Forelimb muscle (tissue), 1 donor: ENCODE measurements at places on chromosomes 7 and 10. TPM values are rescaled to one million over a fixed set of nuclear protein-coding genes. Genes with fewer than 3 reads are reported as not detected.

DNA sequence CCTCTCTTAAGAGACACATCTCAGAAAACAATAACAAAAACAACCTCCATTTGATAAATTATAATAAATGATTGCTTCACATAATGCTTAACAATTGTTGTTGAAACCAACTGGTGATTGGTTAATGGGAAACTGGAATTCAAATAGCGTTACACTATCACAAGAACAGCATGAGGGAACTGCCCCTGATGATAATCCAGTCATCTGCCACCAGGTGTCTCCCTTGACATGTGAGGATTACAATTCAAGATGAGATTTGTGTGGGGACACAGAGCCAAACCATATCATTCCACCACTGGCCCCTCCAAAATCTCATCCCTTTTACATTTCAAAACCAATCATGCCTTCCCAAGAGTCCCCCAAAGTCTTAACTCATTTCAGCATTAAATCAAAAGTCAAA, 375.9 kb downstream of the BMPER start:
- DNase-seq: no peak

GRCh38 chr7:116687801-116688201, 15.8 kb downstream of the MET start:
- DNase-seq: no peak

- DNase-seq: no peak
Measured at GRCh38 chr7:157320608-157320980, 16.2 kb upstream of the DNAJB6 start.

The IGFBP1 gene
- polyA plus RNA-seq: 0.16 TPM

The SERPINE1 gene
- 5.6 TPM for polyA plus RNA-seq

DNA sequence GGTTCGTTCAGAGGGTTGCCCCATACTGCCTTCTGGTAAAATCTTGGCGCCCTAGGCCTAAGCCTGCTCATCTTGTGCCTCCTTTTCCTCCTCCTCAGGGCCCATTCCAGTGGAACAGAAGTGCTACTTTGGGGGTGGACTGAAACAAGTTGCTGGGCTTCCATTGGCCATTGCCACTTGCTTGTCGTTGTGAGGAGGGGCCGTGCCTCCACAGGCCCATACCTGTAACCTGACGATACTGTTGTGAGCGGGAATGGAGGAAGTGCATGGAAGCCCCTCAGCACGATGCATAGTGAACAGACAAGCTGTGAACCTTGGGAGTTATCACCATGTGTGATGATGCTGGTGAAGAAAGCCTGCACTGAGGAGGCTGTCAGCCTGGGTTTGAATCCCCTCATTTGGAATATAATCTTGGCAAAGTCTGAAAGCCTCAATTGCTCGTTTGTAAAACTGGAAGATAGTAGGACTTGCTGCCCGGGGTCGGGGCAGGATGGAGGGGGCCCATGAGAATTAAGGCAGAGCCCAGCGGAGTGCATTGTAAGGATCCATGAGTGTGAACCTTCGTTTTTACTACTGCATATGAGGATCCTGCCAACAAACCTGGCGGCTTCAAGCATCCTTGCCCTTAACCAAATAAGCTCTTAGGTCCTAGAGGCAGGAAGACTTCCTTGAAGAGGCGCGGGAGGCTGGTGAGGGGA, 671 bp upstream of the PAPSS2 start:
- no peak for DNase-seq

- no peak for DNase-seq
Measured at GRCh38 chr10:95729323-95730055, 26.5 kb upstream of the ENTPD1 start.

The GLI3 gene
- polyA plus RNA-seq: 10.8 TPM

DNA sequence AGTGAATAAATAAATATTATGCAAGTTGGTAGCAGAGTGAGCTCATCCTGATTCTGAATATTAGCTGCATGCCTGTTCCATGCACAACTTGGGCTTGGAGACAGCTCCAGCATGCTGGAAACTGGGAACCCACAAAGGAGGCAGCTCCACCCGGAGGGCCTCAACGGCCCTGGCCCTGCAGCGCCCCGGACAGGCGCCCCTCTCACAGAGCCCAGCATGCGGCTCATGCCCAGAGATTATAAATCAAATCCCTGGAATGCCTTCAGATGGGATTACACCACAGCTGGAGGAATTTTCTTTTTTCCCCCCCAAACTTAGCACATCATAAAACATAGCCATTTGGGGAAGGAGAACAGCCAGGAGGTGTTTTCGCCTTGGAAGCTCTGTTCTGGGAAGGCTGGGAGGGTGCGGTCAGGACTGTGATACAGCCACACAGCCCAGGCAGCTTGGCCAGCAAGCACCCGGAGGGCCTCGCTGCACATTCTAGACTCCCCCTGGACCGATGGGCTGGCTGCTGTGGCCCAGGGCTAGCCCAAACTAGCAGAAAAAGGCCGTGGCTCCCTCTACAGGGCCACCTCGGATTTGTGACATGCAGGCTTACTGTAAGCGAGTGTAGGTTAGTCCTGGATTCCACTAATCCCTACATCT, 102.4 kb downstream of the PTPN20 start:
- no peak for DNase-seq

The HMX2 gene
- not detected for polyA plus RNA-seq

- DNase-seq: no peak
Measured at GRCh38 chr10:523925-524324, 165.5 kb downstream of the DIP2C start.

The CLDN4 gene
- polyA plus RNA-seq: 0.49 TPM

GRCh38 chr7:84674236-84674913, 479.8 kb upstream of the SEMA3A start:
- DNase-seq: no peak

The CTBP2 gene
- 34.1 TPM for polyA plus RNA-seq

GRCh38 chr10:101323495-101323894, 30.5 kb upstream of the BTRC start:
- DNase-seq: no peak

- no peak for DNase-seq
Measured at GRCh38 chr10:133391249-133391635, 2.7 kb upstream of the MTG1 start.

DNA sequence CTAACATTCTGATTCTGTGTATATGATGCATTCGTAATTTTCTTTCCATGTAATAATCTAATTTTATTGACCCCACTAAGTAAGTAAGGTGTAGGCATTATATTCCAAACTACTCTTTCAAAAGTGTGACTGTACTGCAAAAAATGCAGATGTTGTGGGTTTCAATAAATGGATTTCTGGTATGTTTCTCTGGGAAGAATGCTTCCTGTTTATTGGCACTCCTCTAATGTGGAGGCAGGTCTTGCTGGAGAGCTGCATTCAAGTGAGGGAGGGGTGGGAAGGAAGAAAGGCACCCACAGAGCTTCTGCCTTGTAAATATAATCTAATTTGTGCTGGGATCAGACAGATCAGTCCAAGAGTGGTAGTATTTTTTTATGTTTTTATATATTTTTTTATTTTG, 23.9 kb downstream of the ST7 start:
- DNase-seq: no peak

The METTL27 gene
- polyA plus RNA-seq: 1.9 TPM

- no peak for DNase-seq
Measured at GRCh38 chr10:43294241-43294658, 27.4 kb upstream of the RASGEF1A start.

- DNase-seq: no peak
Measured at GRCh38 chr7:28988091-28988490, 30.0 kb upstream of the TRIL start.

GRCh38 chr7:111666260-111666659, 104.0 kb upstream of the IMMP2L start:
- DNase-seq: no peak

GRCh38 chr10:80272793-80273522, 16.5 kb downstream of the MAT1A start:
- DNase-seq: no peak

GRCh38 chr10:127450644-127451043, 98.5 kb upstream of the NPS start:
- DNase-seq: no peak

The FFAR4 gene
- polyA plus RNA-seq: 0.04 TPM

DNA sequence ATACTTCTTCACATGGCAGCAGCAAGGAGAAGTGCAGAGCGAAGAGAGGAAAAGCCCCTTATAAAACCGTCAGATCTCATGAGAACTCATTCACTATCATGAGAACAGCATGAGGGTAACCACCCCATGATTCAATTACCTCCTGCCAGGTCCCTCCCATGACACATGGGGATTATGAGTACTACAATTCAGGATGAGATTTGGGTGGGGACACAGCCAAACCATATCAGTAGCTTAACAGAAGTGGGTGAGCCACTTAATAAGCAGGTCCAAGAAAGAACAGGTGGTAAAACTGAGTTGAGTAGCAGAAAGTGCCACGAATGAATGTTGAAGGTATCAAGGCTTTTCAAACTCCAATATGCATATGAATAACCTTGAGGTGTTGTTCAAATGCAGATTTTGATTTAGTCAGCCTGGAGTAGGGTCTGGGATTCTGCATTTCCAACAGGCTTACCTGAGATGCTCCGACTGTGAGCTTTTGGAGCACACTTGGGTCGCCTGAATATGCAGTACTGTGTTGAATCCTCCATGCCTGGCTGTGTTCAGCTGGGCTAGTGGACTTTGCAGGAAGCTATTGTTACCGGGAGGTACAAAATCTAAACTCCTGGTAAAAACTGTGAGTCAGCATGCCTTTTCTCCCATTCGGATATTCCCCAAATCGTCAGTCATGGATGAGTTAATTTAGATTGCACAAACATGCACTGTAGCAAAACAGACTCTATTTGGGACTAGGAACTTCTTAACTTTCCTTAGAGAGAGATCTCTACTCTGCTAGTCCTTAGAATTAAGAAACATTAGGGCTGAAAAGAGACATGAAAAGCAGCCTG, 69.0 kb upstream of the PRKCQ start:
- no peak for DNase-seq

DNA sequence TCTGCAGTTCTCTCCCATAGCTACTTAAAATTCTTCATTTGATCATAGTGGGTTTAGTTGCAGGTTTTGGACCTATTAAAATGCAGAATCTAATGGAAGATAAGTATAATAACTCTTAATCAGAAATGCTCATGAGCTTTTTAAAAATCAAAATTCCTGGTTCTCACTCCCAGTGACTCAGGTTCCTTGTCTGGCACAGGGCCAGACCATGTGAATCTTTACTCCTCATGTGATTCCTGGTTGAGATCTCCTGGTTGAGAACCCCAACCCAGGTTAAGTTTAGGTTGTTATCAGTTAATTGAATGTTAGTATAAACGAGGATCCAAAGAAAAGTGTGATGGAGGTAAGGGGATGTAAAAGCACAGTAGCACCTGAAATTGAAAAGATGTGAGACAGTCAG, 17.5 kb upstream of the TRUB1 start:
- DNase-seq: no peak

GRCh38 chr7:151245360-151246101, 3.0 kb downstream of the SMARCD3 start:
- DNase-seq: no peak

DNA sequence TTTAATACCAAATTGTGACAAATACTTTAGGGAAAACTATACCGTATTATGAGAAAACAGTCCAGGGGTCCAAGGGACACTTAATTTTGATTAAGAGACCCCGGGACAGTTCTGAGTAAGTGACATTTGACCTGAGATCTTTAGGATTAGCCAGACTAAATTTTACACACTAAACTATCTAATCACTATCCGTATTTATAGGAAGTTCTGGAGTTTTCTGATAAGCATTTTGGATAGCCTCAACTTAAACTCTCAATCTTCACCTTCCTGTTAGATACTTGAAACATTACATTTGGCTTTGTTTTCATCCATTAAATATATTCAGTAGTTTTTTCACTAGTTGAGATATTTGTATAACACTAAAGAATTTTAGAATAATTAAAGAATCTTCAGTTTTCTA, 5.4 kb downstream of the PIK3CG start:
- DNase-seq: no peak

DNA sequence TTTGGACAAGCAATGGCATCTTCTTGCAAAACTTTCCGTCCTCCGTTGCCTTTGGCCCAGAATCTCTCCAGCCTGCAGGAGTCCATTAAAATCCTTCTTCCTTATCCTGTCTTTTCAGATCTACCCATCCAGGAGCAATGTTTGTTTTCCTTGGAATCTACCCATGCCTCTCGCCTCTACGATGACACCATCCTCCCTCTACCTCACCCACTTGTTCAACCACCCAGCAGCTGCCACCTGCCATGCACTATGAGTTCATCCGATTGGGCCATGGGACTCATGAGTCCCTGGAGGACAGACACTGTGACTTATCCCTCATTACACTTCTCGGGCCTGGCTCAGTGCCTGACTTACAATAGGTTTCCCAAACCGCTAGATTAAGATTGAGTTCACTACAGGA, 26.8 kb upstream of the MGMT start:
- DNase-seq: no peak

DNA sequence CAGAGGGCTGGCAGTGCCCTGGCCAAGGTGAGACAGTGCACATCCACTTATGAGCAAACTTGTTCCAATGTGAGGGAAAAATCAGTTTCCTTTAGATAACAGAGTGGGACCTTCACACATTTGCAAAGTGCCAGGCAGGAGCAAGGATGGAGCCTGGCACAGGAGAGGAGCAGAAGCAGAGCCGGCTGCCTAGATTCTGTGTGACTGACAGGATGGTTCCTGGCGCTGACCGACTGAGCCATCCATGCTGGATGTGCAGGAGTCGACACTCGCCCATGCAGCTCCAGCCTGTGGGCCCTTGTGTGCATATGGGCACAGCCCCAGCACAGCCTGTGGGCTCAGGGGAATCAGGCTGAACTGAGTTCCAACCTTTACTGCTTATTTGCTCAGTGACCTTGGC, 346.5 kb downstream of the GRID1 start:
- no peak for DNase-seq

The CDCA7L gene
- polyA plus RNA-seq: 15.7 TPM

The PIK3AP1 gene
- 1.8 TPM for polyA plus RNA-seq

DNA sequence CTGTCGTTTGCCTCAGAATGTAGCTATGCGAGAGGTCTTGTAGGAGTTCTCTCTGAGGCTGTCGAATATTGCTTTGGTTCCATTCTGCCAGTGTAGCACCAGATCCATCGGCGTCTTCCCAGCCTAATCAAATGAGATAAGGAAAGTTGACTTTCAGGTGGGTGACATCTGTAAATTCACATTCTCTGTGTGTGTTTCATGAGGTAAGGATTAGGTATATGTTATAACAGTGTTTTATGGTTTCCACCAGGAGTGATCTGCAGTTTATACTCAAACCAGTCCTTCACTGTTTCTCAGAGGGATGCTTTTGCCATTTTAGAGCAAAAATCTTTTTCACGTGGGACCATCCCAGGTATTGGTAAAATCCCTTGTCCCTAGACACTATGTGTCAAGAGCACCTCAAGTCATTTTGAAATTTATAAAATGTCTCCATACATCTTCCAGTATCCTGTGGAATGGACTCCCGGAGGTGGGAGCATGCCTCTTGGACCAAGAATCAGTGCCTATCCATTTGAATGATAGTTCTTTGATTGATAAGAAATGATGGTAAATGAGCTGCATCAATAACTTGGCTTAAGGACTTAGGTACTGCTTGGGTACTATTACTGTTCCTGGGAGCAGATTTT, 7.9 kb downstream of the ANKRD1 start:
- no peak for DNase-seq

- DNase-seq: no peak
Measured at GRCh38 chr7:1926908-1927306, 256.8 kb downstream of the ELFN1 start.
